A549 treated with RU486 at 1 μM for 4 hours (cell line): ENCODE measurements at places on chromosomes 5 and 9. TPM values are rescaled to one million over a fixed set of nuclear protein-coding genes. Genes with fewer than 3 reads are reported as not detected.

Gene GPBP1
- 27.3 to 51.2 TPM (median 38.8 TPM) in 5 replicates for total RNA-seq

Gene GDA
- 0.93 to 1.6 TPM (median 1.3 TPM) in 5 replicates for total RNA-seq

Gene NDOR1
- total RNA-seq, result 10.9 to 18.5 TPM (median 16.3 TPM) in 5 replicates

Gene SKP2
- total RNA-seq, result 17.0 to 22.7 TPM (median 19.0 TPM) in 5 replicates

Gene KCNN2
- 0.10 to 0.24 TPM (median 0.17 TPM) in 4 of 5 replicates, not detected in the other for total RNA-seq

Gene PRLR
- 0.01 to 0.29 TPM (median 0.14 TPM) in 4 of 5 replicates, not detected in the other for total RNA-seq
